ENCODE measurements at places on chromosomes 1 and 21.
A peak's percentile ranks its signal among the peaks of the same experiment; 100 is the strongest.

- DNase-seq = no peak
Observed at GRCh38 chr1:211066781-211067384, 67.1 kb downstream of the KCNH1 start.

- DNase-seq = no peak
Observed at GRCh38 chr1:229107304-229107815, 163.6 kb upstream of the RAB4A start.

DNA sequence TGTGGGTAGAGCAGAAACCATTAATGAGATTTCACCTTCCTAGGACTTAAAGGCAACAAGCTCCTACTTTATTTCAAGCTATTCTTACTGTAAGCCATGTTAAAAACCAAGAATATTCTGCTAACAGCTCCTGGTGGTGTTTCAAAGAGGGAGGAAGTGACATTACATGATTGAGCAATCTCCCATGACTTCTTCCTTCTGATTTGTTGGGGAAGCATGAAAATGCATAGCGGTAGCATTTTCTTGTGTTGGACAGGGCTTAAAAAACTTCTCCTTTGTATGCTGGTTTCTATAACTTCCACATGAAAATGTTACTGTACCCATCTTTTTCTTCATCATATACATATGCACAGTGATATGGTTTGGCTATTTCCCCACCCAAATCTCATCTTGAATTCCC, 297.0 kb upstream of the SNX7 start:
- DNase-seq = peak; percentile 69

DNA sequence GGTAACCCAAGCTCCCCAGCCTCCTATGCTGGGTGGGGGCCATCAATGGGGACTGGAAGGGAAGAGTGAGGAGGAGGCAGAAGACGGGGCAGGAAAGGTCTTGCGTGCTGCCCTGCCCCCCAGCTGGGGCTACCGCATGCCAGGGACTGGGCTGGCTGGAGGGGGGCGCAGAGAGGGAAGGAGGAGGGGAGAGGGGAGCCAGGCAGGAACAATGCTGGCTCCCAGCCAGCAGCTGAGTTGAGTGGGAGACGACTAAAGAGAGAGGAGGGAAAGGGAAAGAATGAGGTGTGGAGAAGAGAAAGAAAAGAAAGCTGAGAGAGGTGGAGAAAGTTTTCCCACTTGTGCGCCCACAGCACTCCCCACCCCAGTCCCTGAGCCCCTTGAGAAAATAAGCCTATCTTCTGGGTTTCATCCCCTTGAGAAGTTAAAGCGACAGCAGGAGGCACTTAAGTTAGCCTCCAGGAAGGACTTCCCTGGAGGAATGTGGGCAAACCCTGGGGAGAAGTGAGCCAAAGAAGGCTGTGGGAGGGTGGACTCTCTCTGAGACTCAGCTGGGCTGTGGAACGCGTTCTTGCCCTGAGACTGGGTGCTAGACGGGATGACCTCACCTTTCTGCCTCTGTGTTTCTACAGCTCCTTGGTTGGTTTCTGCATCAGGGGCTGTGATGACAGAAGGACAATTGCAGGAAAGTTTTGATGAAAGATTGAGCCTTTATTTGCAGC, 12.9 kb upstream of the NES start:
- DNase-seq = peak; percentile 82

DNA sequence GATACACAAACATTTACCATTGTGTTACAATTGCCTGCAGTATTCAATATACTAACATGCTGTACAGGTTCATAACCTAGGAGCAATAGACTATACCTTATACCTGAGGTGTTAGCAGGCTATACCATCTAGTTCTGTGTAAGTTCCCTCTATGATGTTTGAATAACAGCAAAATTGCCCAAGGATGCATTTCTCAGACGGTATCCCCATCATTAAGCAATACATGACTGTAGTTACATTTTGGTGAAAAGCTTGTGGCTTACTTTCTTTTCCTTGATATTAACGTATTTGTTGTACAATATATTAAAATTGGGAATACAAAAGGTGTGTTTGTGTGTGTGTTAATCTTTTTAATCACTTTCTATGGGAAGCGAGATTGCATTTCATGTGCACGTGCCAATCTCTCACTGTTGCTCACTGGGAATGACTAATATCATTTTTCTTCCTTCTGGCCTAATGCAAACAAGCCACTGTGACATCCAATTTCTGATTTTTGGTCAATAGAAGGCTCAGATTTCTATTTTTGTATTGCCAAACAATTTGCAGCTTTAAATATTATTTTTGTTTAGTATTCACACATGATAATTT, 36.7 kb upstream of the WLS start:
- peak; percentile 41 for DNase-seq

DNA sequence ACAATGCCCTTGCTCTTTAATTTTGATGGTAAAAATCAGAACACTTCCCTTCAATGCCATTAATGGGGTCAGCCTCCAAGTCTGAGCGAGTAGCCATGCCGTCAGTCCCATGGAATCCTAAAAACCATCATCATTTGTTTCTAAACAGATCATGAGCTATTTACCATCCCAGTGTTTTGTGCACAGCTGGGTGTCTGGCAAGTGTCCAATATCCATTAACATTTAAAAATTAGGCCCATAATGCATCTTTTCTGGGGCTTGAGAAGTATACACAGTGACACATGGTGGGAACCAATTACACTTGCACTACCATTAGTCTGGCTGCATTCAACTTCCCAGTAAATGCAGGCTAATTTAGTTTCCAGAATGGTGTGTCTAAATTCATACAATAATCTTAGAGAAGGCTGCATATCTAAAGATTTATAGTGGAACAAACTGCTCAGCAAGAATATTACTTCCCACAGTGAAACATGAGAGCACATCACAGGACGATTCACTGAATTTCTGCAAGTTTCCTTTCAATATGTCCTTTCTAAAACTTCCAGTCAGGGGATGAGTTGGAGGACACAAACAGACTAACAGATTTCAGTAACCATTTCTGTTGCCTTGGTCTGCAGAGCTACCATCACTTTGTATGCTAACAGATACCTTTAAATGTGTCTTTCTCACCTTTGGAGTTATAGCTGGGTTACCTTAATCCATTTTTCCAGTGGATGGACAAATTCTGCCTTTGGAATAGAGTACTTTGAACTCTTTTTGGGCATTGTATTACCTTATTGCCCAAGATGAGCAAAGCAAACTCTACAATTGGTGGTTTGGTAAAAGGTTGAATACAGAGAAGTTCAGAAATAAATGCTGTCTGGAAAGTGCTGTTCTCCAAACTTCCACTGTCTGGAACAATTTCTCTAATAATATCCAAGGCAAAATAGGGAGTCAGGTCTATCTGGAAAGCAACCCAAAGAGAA, 258.0 kb downstream of the PTBP2 start:
- no peak for DNase-seq

DNA sequence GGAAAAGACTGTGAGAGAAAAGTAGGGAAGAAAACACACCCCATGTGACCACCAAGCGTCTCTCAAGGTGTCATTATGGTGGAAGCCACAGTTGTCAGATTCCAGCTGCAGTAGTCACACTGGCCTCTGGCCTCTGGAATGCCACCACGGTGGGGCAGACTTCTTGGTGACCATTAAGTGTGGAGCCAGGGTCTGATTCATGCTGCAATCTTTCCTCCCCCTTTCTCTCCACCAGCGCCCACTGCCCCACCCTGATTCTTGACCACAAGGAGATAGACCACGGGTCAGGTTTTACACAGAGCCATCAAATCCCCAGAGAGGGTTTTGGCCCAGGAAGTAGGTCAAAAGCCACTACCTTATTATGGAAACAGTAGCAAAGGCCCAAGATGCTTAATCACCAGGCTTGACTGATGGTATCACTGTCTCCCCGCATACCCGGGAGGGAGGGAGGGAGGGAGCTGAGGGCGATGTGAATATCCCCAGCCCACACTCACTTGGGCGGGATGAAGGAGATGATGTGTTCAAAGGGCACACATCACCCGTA, 52.7 kb upstream of the GRHL3 start:
- DNase-seq = no peak

DNA sequence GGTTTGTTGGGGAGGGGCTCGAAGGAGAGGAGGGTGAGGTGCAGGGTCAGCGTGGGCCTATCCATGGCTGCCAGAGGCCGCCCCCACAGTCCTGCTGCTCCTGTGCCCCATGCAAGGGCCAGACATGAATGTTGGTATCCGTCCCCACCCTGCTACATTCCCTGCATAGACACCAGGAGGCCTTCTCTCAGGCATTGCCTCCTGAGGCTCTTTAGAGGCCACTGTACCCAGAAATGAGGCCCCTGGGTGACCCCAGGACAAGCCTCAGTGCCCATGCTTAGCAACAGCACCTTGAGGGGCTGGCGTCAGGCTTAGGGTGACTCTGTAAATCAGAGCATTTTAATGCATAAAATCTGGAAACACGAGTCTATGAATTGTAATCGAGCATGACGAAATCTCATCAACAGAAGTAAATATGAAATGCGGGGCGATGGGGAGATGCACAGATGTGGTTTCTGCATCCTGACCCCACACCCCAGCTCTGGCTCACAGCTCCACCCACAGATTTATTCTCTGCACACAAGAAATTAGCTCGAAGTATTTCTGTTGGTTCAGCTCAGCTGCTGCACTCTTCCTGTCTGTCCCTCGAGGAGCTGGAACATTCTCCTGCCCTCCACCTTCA, 124.0 kb upstream of the CSF3R start:
- no peak for DNase-seq

DNA sequence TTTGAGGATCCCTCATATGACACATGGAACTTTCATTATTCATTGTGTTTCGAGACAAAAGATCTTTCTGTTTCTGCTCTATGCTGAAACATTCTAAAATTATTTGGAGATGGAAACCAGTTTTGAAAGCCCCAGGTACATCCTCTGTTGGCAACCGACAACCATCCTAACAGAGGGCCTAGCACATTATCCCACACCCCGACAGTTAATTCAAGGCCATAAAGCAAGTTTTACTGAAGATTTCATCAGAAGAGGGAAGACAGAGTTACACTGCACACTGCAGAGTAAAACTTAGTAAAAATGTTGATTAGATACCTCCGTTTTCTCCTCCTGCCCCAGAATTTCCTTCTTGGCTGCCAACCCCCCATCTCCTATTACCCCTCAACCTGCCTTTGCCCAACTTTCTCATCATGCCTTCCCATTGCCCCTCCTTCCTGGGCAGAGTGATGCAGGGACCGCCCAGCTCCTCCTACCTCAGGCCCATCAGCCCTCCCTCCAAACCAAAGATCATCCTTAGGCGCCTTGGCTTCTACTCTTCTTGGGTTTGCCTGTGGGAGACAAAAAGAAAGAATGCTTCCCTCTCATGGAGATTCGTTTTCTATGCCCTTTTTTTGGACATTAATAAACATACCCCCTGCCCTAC, 52.9 kb upstream of the CITED4 start:
- DNase-seq = no peak

GRCh38 chr1:59332983-59333382, 36.1 kb downstream of the FGGY start:
- DNase-seq = no peak

- DNase-seq = no peak
Observed at GRCh38 chr1:55399346-55399745, 184.2 kb upstream of the USP24 start.

DNA sequence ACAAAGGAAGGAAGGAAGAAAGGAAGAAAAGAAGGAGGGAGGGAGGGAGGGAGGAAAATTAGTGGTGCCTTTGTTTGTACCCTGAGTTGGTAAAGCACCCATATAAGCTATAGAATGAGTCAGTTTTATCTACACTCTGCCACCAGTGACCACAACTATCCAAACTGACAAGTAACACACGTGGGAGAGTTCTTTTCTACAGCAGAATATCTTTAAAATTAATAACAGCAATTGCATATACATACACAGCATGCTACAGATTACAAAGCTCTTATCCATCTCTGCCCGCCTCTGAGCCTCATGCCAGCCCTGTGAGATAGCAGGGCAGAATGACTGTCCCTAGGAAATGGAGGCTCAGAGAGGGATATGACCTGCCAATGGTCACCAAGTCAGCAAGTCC, 20.3 kb downstream of the CDCP2 start:
- DNase-seq = no peak

- DNase-seq = no peak
Observed at GRCh38 chr1:59022799-59023198, 239.0 kb upstream of the JUN start.

Data from inflammatory macrophage (primary cell).